ENCODE measurements at places on chromosomes 4 and X.

- no peak for DNase-seq
These were observed 227.9 kb upstream of the PITX2 start for GRCh38 chr4:110850461-110851442.

DNA sequence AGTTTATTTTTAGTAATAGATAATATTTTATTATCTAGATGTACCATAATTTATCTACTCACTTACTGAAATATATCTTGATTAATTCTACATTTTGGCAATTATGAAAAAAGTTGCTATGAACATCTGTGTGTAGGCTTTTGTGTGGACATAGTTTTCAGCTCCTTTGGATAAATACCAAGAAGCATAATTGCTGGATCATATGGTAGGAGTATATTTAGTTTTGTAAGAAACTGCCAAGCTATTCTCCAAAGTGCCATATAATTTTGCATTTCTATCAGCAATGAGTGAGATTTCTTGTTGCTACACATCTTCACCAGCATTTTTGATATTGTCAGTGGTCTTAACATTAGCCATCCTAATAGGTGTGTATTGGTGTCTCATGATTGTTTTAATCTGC is 882.6 kb upstream of the GRIA3 start:
- no peak for DNase-seq

GRCh38 chr4:7691982-7692381 is 247.7 kb downstream of the AFAP1 start:
- DNase-seq = no peak

DNA sequence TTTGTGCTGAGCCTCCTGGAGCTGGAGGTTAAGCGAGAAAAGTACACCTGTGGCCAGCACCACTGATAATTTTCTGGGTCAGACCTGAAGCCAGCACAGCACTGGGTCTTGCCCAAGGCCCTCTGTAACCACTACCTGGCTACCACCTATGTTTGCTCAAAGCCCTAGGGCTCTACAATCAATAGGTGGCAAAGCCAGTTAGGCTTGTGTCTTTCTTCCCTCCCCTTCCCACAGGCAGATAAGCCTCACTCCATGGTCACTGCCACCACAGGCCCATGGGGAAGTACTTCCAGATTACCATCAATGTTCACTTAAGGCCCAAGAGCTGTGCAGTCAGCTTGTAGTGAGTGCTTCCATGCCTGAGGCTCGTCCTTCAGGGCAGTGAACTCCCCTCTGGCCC is 35.2 kb upstream of the ARMCX4 start:
- no peak for DNase-seq

GRCh38 chr4:87659247-87659931 is 9.3 kb downstream of the DMP1 start:
- no peak for DNase-seq

DNA sequence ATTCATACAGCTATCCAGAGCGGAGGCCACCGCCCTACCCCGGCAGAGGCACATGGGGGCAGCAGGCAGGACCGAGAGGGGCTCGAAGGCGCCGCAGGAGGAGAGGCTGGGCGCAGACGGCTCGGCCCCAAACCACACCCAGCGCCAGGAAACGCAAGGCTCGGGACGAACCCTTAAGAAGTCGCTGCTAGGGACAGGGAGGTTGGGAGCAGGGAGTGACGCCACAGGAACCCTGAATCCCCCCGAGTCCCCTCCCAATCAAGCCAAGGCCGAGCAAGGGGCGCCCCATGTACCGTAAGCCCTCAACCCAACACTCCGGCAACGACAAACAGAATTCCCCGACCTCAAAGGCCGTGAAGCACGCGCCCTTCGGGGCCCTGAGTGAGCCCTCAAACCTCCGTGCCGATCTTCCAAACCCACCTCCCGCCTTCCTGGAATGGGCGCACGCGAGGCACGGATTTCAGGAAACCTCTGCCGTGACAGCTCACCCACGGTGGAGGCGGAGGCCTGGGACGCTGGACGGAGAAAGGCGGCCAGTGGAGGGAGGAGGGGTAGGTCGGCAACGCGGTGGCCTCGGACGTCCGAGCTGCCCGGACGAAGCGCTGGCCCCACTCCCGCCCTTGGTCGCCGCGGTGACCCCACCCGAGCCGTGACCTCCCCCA is 1.8 kb downstream of the ZFYVE28 start:
- peak; percentile 15 for DNase-seq

DNA sequence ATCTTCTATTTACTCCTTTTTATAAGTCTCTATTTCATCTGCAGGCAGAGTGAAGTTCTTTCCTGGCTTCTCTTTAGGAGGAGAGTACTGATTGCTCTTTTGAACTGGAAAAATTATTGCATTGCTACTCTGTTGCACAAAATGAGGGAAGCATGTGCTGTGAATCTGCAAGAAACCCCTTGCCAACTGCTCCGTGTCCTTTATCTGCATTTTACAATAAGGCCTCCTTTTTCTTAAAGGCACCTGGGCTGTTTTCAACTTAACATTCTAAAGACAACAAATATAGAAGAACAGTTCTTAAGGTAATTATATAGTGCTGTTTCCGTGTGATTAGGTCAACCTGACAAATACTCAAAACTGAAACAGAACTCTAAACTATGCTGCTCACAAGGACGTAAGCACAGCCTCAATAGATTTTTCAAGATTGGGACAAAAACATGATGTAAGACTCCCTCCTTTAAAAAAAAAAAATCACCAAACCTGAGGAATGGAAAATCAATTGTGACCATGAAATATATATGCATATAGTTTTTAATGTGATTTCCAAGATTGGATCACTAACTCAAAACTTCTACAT is 716.6 kb upstream of the INTU start:
- DNase-seq = no peak

DNA sequence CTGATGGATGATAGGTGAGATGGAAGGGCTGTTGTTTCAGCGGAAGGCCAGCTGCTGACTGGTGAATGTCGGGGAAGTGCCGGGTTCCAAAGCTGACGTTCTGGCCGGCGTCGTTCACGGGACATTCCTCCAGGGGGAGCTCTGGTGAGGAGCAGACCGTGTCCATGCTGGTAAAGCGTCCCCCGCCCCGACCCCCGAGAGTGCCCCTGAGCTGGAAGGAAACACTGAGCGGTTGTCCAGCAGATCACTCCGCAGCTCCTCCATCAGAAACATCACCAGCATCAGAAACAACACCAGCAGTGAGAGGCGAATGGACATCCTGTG is 18.6 kb upstream of the ADRA2C start:
- no peak for DNase-seq

- no peak for DNase-seq
These were observed 32.3 kb downstream of the ETNPPL start for GRCh38 chr4:108730579-108730978.

GRCh38 chr4:167144605-167145004 is 89.7 kb downstream of the SPOCK3 start:
- no peak for DNase-seq

- peak; percentile 4 for DNase-seq
These were observed 718.9 kb downstream of the ARAP2 start for GRCh38 chr4:35525192-35525978.
